ENCODE measurements at places on chromosomes 16 and 17.

GRCh38 chr16:130533-131173 is 7.8 kb downstream of the NPRL3 start:
- no peak for DNase-seq

DNA sequence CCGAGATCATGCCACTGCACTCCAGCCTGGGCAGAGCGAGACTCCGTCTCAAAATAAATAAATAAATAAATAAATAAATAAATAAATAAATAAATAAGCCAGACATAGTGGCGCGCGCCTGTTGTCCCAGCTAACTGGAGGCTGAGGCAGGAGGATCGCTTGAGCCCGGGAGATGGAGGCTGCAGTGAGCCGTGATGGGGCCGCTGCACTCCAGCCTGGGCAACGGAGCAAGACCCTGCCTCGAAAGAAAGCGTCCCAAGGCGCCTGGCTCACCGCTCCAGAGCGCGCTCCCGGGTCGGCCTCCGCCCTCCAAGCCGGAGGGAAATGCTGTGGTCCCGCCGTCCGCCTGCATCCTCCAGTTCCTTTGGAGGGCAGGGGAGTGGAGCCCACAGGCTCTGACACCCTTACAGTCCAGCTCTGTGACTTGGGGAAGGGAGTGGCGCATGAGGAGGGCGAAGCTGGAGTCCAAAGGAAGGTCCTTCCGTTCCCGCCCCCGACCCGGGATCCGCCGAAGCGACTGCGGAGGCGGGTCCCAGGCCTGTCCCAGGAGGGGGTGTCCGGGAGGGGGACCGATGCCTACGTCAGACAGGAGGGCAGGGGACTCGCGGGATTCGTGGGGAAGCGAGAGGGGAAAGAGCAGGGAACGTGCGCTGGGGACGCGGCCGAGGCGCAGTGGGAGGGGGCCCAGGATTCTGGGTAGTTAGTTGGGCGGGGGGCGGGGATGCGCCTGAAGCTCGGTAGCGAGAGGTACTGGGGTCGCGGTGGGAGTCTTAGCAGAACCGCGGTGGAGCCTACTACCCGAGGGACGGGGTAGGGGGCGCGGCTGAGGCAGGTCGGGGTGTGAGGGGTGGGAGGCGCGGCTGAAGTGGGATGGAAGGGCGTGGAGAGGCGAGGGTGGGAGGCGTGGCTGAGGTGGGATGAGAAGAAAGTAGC is 8.4 kb upstream of the TRPV2 start:
- no peak for DNase-seq

DNA sequence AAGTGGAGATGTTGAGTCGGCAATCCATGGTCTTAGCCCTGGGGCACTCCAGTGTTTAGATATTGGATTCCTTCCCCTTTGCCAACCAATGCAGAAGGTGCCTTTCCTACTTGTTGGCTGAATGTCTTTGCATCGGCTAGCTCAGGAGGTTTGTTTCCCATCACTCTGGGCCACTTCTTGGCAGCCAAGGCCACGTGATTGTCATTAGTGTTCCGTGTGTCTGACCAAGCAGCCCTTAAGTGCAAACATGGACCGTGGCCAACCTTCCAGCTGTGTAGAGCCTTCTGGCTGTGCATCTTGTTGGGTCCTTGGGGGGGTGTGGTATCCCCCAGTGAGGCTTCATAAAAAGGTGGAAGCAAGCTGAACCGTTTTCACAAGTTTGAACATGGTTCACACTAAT is 66.0 kb downstream of the GNAO1 start:
- no peak for DNase-seq

DNA sequence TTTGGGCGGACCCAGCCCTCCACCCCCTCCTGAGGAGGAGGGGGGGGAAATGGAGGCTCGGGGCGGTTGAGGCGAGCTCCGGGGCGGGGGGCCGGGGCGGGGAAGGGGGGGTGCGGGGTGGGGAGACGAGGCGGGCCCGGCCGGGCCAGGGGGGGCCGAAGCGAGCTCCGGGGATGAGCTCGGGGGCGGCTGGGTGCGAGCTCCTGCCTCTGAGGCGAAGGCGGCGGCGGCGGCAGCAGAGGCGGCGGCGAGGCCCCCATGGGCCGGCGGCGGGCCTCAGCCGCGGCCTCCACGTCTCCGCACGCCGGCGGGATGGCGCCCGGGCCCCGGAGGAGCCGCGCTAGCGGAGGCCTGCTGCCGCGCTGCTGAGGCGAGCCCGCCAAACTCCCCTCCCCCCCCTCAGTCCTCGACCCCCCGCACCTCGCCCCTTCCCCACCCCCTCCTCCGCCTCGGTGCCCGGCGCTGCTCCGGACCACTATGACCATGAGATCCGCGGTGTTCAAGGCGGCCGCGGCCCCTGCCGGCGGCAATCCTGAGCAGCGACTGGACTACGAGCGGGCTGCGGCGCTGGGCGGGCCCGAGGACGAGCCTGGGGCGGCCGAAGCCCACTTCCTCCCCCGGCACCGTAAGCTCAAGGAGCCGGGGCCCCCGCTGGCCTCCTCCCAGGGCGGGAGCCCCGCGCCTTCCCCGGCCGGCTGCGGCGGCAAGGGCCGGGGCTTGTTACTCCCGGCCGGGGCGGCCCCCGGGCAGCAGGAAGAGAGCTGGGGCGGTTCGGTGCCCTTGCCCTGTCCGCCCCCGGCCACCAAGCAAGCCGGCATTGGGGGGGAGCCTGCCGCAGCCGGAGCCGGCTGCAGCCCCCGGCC is 596 bp downstream of the MSL1 start:
- DNase-seq = no peak

DNA sequence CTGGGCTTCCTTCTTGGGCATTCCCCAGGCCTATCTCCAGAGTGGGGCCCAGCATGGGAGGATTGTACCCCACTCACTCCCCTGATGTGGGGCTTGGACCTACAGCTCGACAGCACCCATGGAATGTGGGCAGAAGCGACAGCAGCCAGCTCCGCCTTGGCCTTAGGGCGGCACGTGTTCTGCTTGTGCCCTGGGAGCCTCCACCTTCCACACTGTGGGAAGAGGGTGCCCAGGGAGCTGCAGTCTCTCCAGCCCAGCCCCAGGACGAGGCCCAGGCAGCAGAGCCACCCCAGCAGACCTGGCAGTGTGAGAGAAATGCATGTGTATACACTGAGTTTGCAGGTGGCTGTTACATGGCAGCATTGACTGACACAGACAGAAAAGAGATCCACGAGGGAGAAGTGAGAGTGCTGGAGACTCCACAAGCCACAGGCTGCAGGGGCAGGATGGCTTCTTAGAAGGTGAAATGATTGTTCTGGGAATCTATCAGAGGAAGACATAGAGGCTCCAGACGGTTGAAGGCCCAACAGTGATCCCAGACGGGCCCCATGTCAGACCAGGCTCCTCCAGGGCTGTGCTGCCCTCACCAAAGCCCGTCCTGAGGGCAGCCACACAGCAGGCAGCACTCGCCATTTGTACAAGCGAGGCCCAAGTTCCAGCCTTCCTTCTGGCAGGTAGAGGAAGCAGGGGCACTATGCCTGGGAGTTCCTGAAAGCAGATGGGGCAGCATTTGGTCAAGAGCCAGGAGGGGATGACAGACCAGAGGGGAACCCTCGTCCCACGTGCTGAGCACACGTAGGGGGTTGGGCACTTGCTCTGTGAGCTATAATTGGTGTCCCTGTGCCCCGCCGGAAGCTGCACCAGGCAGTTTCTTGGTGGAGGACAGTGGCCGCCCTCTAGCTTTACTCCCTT is 2.8 kb upstream of the DNASE1 start:
- no peak for DNase-seq

DNA sequence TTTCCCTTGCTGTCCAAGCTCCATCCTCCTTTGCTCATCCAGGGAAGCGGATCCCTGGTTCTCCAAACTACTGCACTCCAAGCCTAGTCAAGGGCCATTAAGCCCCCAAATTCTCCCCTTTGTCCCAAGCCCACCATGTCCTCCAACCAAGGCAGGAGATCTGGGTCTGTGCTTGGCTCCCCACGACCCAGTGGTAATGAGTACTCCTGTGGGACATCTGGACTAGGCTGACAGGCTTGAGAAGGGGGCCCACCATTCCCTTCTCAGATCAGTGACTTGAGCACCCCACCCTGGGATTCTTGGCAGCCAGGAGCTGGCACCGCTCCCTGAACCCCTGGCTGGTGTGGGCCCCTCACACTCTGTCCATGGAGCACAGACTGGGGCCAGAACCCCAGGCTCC is 17.1 kb downstream of the OSBPL7 start:
- no peak for DNase-seq

DNA sequence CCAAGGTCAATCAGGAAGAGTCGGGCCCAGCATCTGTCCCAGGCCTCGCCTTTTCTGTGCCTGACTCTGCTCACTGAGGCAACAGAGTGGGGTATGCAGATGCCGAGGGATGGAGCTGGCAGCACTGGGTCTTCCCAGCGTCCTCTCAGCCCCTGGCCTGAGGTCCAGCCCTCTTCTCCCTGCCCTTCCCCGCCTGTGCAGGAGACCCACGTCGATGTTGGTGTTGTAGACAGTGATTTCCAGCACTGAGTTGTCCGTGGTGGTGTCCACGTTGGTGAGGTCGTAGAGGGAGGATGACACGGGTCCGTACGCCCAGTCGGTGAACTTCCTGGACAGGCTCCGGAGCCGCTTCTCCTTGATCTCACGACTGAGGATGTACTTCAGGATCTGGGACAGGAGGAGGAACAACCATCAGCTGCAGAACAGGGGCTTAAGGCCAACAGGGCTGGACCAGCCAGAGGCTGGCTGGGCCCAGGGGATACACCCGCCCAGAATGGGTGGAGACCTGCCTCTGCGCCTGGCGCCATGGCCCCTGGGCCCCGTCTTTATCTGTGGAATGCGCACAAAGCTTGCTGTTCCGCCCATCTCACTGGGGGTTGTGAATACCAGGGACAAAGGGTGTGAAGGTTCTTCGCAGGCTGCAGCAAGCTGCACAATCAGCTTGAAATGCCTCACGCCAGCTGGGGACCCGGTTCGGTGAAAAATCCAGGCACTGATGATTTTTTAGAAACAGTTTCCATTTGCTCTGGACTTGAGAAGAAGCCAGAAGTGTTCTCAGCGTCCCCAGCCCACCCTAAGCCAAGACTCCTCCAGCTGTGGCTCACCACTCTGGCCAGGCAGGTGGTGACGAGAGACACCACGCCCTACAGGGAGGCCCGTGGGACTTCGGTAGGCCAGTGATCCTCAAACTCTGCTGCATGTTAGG is 27.5 kb downstream of the TRPV3 start:
- no peak for DNase-seq
